ENCODE measurements at places on chromosomes 1 and 21.

DNA sequence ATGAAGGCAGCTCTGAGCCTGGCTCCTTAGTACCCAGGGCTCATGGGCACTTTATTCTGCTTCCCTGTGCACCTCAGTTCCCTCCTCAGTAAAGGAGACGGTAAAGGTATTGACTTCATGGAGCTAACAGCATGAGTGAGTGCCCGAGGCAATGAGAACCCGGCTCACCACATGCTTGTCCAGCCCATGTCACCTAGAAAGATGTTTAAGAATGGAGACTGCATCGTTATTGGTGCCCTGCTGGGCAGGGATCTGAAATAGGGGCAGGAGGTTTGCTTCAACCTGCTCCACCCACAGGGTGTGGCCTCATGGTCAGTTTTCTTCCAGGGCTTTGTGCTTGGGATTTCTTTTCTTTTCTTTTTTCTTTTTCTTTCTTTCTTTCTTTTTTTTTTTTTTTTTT lies 7.0 kb upstream of the KCNE1 start:
- no peak for DNase-seq

DNA sequence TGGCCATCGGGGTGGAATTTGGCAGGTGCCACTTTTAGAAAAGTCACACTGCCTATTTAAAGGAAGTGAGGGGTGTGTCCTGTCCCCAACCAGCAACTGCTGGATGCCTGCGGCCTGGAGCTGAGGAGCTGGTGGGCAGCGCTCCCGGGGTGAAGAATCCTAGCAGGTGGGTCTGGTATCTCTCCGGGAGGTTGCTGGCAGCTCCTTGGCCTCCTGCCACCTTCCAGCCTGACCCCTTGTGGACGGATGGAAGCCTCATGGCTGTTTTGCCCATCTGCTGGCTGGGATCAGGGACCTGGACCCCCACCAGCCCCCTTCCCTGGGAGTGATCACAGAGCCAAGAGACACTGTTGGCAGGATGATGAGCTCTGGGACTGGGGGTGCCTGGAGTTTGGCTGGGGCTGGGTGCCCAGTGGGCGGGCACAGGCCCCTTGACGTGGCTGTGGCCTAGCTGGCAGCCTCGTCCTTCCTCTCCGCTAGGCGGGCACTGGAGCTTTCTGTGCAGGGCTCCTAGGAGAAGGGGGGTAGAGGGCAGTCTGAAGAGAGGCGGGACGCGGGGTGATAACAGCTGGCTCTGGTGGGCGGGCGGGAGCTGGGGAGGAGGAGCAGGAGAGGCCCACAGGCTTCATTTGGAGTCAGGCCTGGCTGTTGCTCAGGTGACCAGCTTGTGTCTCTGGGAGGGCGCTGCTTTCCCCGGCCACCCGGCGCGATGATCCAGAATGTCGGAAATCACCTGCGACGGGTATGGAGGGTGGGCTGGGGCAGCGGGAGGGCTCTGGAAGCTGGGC lies at the start of gene ACOT11:
TSS of gene ACOT11 (plus strand) at position 628 of the 788 bp plus-strand sequence. CDS start at position 710, 82 bp downstream.
- DNase-seq = no peak

DNA sequence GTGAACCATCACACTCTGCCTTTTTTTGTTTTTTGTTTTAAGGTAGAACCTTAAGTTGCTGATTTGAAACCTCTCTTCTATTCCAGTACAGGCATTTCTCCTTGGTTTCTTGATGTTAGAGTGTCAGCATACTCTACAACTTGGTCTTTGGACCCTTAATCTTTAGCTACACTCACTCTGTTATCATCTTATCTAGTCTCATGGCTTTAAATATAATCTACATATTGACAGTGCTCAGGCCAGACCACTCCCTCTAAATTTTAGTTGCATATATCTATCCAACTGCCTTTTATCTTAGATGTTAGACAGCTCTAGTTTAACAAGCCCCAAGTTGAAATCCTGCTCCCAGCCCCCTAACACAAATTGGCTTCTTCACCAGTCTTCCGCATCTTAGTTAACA lies 22.1 kb downstream of the NME7 start:
- no peak for DNase-seq

- DNase-seq = no peak
Measured at GRCh38 chr1:1084372-1085170, 10.5 kb upstream of the RNF223 start.

DNA sequence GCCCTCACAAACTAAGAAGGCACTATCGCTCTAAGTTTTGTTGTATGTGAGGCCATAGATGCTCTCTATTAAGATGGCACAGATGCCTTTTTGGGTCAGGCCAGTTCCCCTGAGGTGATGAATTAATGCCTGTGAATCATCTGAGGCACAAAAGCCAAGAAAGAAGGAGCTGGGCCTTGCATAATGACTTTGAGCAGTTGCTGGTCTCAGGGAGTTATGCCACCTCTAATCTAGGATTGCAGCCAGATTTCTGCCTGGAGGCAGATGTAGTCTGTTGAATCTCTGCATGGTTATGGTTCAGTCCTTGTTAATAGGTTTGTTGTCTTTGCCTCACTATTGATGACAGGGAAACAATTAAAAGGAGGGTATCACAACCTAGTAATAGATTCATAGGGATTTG lies 168.1 kb upstream of the CHRM3 start:
- no peak for DNase-seq

- DNase-seq = no peak
Measured at GRCh38 chr1:25648681-25649440, 32.3 kb downstream of the MAN1C1 start.

Measured in amniotic stem cell (primary cell).